PC-9 (cell line): ENCODE measurements at places on chromosomes 5 and 9.

GRCh38 chr9:30713243-30713642 is 1671.2 kb upstream of the ACO1 start:
- no peak for DNase-seq

GRCh38 chr5:140357726-140358093 is 2.3 kb upstream of the SLC4A9 start:
- peak; percentile 78 for DNase-seq

DNA sequence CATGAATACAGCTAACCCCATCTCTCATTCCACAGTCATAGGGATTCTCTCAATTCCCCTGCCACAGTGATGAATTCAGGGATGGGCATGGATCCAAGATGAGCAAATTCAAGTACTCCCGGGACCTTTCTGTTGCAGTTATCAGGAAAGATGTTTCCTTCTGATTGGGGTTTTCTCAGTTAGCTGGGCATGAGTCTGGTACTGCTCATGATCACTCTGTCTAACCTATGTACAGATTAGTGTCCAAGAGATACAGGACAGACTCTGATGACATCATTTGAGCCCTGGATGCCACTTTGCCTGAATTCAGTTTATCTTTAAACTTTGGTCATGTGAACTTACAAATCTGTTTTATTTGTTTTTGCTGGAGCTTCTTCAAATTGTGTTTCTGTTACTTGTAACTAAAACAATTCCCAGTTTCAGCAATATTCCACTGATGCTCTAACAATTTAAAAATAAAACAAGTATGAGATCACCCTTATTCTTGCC is 257.7 kb upstream of the KLF9 start:
- no peak for DNase-seq

GRCh38 chr9:119026120-119026519 is 343.1 kb downstream of the BRINP1 start:
- no peak for DNase-seq

GRCh38 chr9:107175816-107176435 is 107.2 kb upstream of the RAD23B start:
- no peak for DNase-seq

GRCh38 chr9:105059252-105059651 is 131.3 kb upstream of the ABCA1 start:
- DNase-seq = no peak

DNA sequence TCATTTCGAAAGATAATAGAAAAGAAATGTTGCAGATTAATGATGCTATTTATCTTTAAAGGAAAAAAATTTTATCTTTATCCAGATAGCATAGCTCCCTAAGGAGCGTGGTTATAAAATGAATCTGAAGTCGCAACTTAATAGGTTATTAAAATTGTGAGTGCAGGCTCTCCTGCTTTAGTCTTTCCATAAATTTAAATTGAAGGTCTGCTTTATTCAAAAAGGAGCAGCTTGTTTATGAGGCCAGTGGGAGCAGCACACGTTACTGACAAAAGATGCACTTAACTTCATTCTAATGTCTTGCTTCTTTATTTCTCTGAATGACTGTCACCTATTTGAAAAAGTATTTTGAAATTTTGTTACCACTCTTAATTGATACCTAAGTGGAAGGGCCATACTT is 95.0 kb downstream of the ZCCHC7 start:
- DNase-seq = no peak

DNA sequence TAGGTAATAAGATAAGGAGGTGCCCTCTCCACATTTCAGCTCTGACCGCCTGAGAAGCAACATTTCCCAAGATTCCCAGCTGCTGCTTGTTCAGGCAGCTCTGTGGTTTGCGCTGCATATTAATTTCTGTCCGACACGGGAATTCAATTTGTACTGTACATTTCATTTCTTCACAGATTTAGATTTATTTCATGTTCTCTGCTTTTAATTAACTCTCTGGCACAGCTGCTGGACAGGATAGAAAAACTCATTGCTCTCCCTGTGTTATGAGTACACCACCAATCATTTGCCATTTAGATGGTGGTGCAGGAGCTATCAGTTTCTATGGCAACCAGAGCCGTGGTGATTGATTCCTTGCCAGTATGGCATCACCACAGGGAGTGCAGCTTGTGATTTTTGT is 558.5 kb downstream of the DMRTA1 start:
- no peak for DNase-seq

GRCh38 chr5:87121304-87122150 is 146.2 kb upstream of the RASA1 start:
- peak; percentile 83 for DNase-seq

GRCh38 chr5:67221487-67222242 is 25.1 kb upstream of the CD180 start:
- DNase-seq = no peak

DNA sequence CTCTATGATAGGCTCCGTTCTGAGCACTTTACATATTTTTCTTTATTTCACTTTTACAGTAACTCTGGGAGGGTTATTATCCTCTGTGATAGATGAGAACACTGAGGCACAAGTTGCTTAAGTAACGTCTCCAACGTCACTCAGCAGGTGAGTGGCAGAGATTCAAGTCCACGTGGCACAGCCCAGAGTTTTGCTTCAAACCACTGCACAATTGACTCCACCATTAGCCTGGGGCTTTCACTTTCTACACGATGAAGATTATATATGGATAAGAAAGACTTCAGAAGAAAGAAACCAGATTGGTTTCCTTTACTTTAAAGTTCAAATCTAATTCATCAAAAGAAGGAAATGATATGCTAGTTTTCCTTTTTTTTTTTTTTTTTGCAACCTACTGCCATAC is 245.9 kb downstream of the SYK start:
- no peak for DNase-seq

DNA sequence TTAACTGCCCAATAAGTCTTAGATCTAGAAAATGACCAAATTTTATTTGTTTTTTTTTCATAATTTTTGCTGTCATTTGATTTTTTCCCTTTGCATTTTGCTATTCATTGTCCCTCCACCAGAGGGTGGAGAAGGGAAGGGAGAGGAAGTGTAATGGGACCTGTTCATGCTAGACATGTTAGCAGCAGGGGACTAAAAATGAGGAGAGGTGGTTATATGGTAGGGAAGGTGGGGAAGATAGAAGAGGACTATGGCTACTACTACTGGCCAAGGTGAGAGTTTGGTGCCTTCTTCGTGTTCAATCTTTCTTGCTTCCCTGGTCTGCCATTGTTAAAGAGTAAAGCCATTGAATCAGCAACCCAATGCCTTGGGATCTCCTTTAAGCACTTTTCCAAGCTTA is 6.4 kb downstream of the GRIA1 start:
- DNase-seq = no peak

DNA sequence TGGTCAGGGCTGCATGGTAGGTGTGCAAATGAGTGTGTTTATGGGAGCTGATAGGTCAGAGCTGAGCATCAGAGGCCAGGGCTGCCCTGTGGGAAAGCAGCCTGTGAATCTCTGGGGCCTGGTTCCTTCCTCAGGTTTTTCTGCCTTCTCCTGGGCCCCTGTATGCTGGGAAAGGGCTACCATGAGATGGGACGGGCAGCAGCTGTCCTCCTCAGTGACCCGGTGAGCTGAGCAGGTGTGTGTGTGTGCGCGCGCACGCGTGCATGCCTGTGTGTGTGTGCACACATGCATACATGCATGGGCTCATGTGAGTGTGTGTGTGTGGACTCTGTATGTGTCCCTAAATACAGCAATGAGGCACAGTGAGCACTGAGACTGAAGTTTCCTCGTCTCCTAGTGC is 2.3 kb downstream of the SLC4A9 start:
- no peak for DNase-seq

DNA sequence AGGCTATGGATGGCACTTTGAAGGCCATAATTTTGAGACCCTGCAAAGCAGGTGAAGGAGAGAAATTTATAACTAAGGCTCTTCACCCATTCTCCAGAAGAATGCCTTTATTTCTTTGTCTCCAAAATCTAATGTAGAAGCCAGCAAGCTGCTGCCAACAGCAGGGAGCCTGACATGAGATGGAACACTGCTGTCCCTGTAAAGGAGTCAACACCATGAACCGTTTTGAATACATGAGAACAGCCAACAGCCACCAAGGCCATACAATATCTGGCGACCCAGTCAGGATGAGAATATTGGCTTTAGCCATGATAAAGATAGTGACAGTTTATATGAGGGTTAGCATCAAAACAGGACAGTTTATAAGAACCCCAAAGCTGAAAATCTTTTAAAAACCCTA is 121.2 kb upstream of the LIFR start:
- no peak for DNase-seq

GRCh38 chr5:1974501-1975405 is 92.0 kb upstream of the IRX4 start:
- no peak for DNase-seq
